Trophoblast cell (in vitro differentiated cells and primary cell): ENCODE measurements at places on chromosomes 3 and 15.

GRCh38 chr15:45133561-45133920, 3.7 kb downstream of the DUOX1 start:
- no peak overlapping the region for H3K27ac ChIP-seq
- H3K36me3 ChIP-seq = no peaks in the 10 kb centered on the region
- H3K4me1 ChIP-seq = peaks cover 6% of the 10 kb centered on the region
- H3K4me3 ChIP-seq = no peak overlapping the region

GRCh38 chr3:114714237-114714636, 420.4 kb downstream of the TIGIT start:
- H3K27me3 ChIP-seq = no peaks in the 10 kb centered on the region
- no peaks in the 10 kb centered on the region for H3K4me1 ChIP-seq
- DNase-seq = no peak
- H3K4me3 ChIP-seq = no peak overlapping the region
- H3K36me3 ChIP-seq = no peaks in the 10 kb centered on the region
- H3K27ac ChIP-seq = no peak overlapping the region

DNA sequence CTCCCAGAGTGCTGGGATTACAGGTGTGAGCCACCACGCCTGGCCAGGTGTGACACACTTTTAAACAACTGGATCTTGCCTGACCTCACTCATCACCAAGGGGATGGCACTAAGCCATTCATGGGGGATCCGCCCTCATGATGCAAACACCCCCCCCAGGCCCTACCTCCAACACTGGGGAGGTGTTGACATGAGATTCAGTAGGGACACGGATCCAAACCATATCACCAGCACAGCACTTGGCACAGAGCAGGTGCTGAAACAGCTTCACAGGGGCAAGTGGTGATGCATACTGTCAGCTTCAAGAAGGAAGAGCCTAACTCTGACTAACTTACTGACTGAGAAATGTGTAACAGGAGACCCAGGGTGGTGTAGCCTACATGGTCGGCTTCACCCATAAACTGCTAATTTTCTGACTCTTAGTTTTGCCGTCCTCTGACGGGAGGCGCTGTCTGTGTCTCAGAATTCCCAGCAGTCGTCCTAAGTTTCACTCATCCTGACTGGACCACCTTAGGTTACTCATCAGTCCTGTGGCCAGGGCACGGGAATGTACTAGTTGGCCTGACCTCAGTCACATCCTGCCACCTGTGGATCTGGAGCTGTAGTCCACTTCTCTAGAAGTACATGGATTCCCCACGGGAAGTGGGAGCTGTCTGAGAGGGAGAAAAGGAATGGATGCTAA, 81.9 kb upstream of the PLXNA1 start:
- H3K4me1 ChIP-seq = peaks cover 4% of the 10 kb centered on the region
- no peak overlapping the region for H3K4me3 ChIP-seq
- DNase-seq = no peak
- H3K27me3 ChIP-seq = no peaks in the 10 kb centered on the region

- H3K27me3 ChIP-seq = no peaks in the 10 kb centered on the region
- H3K4me3 ChIP-seq = peak overlapping the region; percentile 94
- no peak overlapping the region for H3K27ac ChIP-seq
- no peaks in the 10 kb centered on the region for H3K36me3 ChIP-seq
- H3K4me1 ChIP-seq = peaks cover 12% of the 10 kb centered on the region
- DNase-seq = no peak
These were observed 513 bp downstream of the SS18L2 start for GRCh38 chr3:42590989-42591756.
